ENCODE measurements at places on chromosomes 6 and 20. TPM values are rescaled to one million over a fixed set of nuclear protein-coding genes. Genes with fewer than 3 reads are reported as not detected.

DNA sequence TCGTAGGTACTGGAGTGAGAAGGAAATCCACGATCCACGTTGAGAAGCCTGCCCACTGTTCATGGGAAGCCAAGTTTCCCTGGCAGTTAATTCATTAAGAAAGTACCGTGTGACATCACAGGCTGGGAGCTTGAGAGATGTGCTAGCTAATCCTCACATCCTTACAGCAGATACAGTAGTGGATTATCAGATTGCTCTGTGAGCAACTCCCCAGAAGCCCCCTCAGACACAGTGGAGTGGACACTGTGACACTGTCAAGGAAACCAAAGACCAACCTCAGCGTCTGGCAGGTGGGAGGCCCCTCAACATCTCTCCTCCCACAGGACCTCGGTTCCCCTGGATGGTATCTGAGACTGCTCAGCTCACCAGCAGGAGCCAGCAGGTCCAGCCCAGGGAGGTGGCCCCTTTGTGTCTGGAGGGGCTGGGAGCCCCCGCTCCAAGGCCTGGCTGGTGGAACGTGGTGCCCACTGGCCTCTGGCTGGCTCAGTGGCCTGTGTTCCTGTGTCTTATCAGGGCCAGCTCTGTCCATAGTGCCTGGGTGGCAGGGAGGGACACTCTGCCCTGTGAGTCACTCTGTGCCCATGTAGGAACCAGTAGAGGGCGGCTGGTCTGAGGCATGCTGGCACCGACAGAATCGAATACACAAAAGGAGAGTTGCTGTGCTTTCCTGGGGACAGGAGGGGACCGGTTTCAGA lies 7.2 kb downstream of the PYGB start:
- DNase-seq = no peak

GRCh38 chr6:17281497-17282481 lies 628 bp downstream of the RBM24 start:
- DNase-seq = no peak

The RNF146 gene
- total RNA-seq = 24.4 TPM

- DNase-seq = no peak
Observed at GRCh38 chr20:34070079-34070439, 42.0 kb downstream of the EIF2S2 start.

DNA sequence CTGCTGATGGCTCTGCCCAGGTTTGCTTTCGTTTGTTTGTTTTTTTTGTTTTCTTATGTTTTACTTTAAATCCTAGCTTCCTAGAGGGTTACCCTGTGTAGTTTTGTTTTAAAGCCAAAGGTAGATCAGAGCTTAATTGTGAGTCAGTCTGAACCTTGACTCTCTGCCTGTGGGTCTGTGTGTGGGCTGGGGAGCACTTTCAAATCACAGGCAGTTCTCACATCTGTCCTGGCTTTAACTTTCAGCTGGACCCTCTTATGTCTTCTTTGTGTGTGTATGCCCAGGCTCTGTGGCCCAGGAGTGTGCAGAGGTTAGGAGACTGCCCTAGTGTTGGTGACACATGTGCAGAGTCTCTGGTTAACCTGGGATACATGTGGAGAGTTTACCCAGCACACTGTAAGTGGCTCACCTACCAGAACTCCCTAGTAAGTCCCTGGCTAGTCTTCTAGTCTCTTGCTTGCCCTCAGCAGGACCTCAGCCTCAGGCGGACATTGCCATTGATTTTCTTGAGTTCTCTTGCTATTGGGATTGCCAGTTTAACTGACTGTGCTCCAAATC lies 19.0 kb downstream of the HIVEP1 start:
- no peak for DNase-seq

DNA sequence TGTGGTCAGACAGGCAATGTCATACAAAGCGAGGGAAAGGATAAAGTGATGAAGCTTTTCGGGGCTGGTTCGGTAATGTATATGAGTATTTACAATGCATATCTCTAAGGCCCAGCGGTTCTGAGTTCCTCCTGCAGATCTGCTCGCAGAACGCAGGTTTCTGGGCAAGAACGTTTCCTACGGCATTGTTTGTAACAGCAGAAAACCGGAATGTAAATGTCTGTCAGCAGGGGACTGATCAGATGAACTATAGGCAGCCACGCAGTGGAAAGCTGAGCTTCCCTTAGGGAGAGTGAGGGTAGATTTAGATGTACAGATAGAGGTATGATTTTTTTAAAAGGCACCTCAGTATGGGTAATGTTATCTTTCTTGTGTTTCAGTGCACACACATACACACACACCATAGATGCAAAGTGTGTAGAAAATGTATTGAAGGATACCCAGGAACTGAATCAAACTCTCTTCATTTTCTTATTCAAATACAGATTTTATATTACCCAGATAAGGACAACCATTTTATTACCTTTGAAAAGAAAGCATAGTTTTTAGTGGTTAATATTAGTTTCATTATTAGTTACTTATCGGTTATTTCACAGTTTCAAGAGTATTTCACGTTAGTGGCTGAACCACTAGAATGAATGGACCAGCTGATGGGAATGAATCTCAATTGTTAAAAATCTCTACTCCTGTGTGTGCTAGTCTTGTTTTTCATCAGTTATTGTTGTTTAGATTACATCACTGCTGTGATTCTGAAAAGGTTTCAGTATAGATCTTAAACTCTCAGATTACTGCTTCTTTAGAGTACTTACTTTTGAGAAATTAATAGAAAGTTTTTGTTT lies 56.2 kb downstream of the SNX9 start:
- no peak for DNase-seq

The SLC35D3 gene
- not detected for total RNA-seq

The MEP1A gene
- not detected for total RNA-seq

DNA sequence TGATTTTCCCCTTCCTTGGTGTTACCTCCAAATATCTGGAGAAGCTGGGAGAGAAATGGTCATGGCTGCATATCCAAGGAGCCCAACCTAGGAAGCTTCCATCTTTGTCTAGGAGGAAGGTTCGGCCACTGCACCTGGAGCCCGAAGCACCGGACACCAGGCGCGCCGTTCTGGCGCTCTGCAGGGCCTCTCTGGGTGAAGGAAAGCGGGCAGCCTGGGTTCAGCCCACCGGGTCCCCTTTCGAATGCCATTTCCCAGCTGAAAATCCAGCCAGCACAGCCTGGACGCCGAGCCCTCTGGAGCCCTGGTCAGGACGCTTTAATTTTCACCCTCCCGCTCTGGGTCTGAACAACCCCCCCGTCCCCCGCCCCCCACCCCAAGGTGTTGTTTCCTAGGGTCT lies 1.2 kb downstream of the LINC00237 start:
- no peak for DNase-seq

DNA sequence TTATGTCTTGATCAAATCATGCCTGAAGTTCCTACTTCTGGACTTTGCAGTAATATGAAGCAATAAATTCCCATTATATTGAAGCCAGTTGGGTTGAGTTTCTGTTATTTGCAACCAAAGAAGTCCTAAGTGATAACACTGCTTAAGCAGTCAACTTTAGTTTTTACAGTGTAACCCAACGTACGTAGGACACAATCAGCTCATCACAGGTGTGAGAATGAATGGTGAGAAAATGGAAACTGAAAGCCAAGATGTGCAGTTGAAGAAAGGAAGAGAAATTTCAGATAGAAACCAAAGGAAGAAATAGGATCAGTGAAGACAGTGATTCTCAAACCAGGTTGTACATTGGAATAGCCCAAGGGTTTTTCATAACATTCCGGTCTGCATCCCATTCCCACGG lies 211.4 kb upstream of the ZFP64 start:
- no peak for DNase-seq

DNA sequence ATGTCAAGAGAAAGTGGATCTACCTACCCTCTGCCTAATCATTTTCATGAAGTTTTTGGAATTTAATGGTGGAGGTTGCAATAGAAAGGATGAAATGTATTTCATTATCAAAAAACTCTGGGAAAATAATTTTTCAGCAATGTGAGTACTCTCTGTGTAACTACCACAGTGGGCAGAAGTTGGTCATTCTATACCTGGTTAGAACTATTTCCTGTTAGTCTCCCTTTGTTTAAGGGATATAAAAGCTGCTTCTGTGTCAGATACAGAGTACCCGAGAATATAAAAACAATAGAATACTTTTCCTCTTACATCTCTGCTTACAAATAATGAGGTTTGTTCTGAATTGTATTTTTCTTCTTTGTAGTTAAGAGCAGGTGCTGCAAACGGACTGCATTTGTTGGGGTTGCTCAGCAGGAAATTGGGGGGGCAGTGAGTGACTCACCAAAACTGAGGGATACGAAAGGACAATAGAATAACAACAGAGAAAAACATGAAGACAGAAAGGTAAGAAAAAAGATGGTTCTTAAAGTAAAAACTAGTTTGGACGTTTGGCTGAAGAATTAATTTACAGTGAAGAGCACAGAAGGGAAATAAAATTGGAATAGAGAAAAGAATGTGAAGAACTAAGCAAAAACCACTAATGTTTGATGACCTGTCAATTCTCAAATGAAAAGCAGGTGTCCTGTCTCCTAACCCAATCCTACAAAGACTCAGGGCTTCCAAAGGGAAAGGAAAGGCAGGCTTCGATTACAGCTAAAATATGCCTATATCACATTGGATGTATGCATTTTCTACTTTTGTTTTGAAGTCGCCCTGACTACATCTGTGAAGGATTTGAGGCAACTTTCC lies 703.1 kb downstream of the RFPL4B start:
- DNase-seq = no peak

DNA sequence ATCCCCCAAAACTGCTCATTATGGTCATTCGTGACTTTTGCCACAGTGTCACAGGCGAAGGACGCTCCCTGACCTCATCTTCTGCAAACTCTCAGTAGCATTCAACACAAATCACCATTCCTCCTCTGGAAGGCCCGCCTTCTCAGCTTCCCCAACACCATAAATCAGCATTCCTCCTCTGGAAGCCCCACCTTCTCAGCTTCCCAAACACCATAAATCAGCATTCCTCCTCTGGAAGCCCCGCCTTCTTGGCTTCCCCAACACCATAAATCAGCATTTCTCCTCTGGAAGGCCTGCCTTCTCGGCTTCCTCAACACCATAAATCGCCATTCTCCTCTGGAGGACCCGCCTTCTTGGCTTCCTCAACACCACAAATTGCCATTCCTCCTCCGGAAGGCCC lies 288.0 kb upstream of the AGPAT4 start:
- DNase-seq = no peak

- no peak for DNase-seq
Observed at GRCh38 chr6:24154121-24154520, 28.1 kb downstream of the NRSN1 start.

The CRISP1 gene
- not detected for total RNA-seq

The HDGFL1 gene
- not detected for total RNA-seq

GRCh38 chr20:36126836-36127527 lies 27.6 kb upstream of the EPB41L1 start:
- DNase-seq = no peak

The TBX18 gene
- 21.8 TPM for total RNA-seq

DNA sequence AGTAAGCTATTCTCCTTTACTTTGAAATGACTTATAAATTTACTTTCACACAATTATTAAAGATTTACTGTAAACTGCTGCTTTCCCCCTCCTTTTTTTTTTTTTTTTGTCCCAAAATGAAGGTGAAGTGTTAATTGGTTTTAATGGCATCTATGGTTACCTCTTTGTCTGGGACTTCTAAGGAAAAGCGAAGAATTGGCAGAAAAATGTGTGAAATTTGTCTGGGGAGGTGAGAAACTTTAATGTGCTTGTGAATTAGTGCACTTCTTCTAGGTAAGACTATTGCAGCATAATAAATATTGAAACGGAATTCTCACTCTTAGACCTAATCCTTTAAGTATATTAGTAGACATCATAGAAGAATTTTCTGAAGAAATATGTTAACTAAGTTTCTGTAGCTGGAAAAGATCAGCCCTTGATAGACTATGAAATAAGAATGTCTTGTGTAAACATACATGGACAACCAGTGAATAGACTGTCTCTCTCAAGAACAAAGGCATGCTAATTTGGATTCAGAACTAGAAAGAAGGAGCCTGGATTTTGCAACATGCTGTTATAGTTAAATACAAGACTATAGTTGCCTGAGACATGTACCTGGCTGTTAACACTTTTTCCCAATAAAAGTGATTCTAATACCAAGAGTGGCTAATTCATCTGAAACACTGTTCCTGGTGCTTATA lies 23.9 kb downstream of the FLRT3 start:
- DNase-seq = no peak

GRCh38 chr6:63599243-63599642 lies 27.0 kb downstream of the LOC128125822 start:
- DNase-seq = no peak

GRCh38 chr6:26300828-26301227 lies 64.2 kb upstream of the BTN3A2 start:
- DNase-seq = no peak
